ENCODE measurements at places on chromosomes 5 and 9.

DNA sequence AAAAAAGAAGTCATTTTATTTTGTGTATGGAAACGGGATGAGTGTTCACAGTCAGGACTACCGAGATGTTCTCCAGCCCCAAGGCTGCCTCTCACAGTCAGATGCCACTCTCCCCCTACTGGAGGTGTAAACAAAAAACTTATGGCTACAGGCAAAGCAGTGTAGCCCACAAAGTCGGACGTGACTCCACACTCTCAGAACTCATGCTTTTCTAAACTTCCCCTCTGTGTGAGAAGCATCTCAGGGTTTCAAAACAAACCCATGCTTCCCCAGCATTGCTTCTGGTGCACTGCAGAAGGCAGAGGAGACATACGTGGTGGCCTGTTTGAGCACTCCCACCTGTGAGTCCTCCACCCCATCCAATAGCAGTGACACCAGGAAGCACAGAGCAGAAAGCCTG lies 580.3 kb downstream of the BNC2 start:
- no peak for DNase-seq

GRCh38 chr5:86970361-86970760 lies 297.3 kb upstream of the RASA1 start:
- DNase-seq: no peak

- no peak for DNase-seq
These were observed 78.9 kb downstream of the SMARCA2 start for GRCh38 chr9:2093920-2094597.

DNA sequence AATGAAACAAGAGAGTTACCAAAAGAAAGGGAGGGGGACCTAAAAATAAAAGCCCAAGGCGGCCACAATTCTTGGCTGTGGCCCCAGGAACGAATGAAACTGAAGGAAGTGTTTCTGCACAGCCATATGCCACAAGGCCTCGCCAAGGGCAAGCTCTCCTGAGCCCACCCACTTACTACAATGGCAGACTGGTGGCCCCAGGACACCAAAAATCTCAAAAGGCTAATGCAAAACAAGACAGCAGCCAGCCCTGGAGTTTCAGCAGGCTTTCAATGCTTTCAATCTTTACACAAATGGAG lies 4.0 kb downstream of the CAMSAP1 start:
- no peak for DNase-seq

- no peak for DNase-seq
These were observed 26.0 kb upstream of the GNA14 start for GRCh38 chr9:77673941-77674791.

DNA sequence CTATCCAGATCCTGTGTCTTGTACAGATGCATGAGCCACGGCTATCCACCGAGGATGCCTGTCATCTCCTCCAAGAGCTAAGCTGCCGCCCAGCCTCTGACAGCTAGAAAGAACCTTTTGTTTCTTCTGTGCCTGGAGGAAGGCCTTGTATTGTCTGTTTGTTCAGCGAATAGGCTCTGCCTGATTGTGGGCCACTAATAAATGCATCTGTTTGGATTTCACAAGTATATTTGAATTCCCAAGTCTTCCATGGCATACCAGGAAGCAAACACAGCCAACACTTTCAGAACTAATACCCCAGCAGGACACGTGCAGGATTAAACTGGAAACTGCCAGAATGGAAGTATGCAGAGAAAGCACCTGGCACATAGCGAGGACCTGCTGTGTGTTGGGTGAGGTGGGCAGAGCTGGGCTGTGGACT lies 92.7 kb upstream of the NEURL1B start:
- DNase-seq: no peak

GRCh38 chr5:63255594-63255993 lies 677.0 kb downstream of the LRRC70 start:
- DNase-seq: no peak

GRCh38 chr5:65037831-65038815 lies 269.4 kb downstream of the CWC27 start:
- DNase-seq: no peak

- DNase-seq: no peak
These were observed 67.3 kb downstream of the CRB2 start for GRCh38 chr9:123423311-123423640.

GRCh38 chr5:42854795-42855194 lies 43.1 kb upstream of the SELENOP start:
- DNase-seq: no peak

- DNase-seq: no peak
These were observed 78.6 kb downstream of the PDZD2 start for GRCh38 chr5:31717561-31717960.

GRCh38 chr9:137387114-137387890 lies 35.7 kb downstream of the EXD3 start:
- no peak for DNase-seq

GRCh38 chr5:56176155-56176798 lies 56.9 kb downstream of the ANKRD55 start:
- DNase-seq: no peak

DNA sequence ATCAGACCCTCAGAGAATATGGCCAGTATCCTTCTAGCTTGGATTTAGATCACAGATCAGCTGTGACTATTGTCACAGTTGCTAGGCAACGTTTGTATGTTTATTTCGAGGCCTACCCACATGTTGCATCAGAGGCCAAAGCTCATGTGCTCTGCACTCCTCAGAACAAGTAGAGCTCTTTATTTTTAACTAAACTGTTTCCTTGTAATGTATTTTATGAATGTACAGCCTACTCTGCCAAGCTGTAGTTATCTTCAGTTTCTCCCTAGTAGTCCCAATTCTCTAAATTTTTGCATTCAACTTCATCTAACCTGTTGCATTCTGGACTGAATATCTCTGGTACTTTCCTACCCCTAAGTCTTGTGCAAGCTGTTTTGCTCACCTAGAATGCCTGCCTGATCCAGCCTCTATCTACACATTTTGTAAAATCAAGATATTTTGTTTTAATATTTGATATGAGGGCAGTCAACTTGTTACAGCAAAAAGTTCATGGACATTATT lies 52.8 kb downstream of the CAST start:
- DNase-seq: no peak

GRCh38 chr9:116350213-116350612 lies 196.6 kb downstream of the PAPPA start:
- DNase-seq: no peak

GRCh38 chr5:148924817-148925216 lies 98.4 kb downstream of the ADRB2 start:
- no peak for DNase-seq

DNA sequence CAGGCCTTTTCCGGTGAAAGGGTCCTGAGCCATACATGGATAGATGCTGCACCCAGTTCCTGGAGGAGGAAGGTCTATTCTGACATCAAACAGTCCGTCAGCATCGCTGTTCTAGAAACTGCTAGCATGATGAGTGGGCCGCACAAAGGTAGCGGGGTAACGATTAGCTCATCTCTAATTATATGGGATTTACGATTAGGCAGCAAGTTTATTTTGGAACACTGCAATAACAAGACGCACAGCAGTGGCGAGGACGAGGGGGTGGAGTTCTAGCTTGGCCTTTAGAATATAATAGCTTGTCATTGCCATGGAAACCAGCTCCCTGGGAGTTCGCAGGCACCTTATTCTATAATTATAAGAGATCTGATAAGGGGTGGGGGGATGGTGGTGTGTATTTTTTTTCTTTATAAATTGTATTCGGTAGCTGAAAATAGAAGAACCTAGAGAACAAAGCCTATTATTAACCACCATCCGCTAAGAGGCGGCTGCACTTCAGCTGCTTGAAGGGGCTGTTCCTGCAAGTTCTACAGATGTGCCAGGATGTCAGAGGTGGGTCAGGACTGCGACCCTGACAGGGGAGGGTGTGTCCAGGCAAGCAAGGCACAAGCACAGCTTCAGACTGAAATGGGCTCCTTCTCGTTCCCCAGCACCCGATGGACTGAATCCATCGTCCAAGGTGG lies 311.0 kb downstream of the AGTPBP1 start:
- no peak for DNase-seq

DNA sequence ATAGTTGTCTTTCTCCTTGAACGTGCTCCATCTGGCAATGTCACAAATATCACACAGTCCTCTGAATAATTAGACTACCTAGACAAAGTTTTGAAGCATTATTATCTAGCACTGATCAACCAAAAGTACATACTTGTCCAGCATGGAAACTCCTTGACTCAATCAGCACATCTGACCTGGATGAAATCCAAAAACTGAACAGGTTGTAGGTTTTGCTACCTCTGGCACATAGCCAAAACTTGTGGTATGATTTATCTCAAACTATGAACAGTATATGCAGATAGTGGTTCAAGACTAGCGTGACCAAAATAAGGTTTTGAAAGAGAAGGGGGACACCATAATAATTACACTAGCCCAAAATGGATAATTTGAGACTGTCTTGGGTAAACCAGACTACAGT lies 158.1 kb downstream of the ARRDC3 start:
- no peak for DNase-seq

GRCh38 chr5:130923543-130924124 lies 241.4 kb downstream of the HINT1 start:
- no peak for DNase-seq

DNA sequence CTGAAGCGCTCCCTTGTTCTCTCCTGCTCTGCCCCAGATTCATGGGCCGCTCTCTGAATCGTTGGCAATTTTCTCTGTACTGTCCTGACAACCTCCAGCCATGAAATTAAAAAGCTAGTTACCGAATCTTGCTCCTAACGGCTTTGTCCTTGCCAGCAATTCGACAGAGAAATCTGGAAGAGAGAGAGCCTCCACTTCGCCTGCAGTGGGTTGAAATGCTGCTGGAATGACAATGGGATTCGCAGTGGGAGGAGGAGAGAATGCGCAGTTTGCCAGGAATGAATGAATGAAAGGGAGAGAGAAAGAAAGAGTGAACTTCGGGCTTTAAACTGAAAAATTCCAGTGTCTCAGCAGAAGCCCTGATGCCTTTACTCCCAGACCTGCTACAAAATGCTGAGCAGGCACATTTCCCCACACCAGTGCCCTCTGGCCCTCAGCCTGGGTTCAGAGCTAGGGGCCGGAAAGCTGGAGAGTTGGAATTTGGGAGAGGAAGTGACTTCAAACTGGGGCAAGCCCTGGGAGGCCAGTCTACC lies 11.5 kb upstream of the BOD1 start:
- DNase-seq: no peak

DNA sequence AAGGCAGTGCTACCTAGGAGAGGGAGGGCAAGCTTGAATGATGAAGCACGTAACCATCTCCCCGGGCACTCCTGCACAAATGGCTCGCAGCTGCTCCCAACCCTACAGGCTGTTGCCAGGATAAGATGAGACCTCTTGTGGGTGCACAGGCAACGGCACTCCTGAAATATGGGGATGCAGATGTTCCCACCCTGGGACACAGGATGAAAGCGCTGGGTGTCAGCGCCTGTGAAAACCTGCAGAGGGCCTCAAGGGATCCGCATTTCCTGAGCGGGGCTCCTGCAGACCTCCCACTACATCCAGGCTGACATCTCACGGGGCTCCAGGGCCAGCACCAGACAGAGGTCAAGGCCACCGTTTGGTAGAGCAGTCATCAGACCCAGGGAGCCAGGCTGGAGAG lies 60.7 kb downstream of the SMIM23 start:
- DNase-seq: no peak

DNA sequence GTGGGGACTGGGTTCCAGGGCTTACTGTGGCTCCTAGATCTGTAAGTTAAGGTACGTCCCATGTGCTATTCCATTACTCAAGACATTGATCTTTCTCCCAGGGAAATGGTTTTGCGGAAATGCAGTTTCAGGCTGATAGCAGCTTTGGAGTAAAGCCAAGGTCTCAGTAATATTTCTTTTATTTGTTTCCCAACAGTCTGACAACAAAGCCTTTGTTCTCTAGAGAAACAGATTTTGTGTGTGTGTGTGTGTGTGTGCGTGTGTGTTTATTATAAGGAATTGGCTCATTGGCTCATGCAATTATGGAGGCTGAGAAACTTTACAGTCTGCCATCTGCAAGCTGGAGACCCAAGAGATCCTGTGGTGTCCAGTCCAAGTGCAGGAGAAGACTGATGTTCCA lies 12.1 kb upstream of the POC5 start:
- no peak for DNase-seq

- DNase-seq: no peak
These were observed 14.0 kb upstream of the PWWP2A start for GRCh38 chr5:160133071-160133917.

DNA sequence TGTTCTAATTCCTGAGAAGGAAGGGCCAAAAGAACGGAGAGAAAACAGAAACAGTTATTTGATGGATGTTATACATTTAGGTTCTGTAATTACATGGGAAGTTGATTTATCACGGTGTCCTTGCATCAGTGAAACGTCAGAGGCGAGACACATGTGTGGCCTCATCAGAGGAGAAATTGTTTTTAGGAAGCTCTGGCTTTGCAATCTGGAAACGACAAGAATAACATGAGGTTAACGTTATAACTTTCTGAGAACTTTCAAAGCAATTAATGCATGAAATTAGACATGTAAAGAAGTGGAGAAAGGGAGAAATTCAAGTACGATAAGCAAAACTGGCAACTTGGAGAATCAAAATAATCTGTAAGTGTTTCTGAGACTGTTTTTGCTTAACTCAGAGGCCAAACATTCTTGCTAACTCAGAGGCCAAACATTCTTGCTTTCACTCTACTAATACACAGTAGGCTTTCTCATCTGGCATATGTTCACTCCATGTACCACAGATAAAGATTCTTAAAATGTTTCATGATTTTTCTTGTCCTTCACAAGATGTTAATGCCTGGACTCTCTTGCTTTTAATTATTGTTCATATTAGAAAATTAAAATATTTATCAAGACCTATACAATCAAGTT lies 933.0 kb downstream of the TLE4 start:
- no peak for DNase-seq

- DNase-seq: no peak
These were observed 706.0 kb upstream of the GRAMD2B start for GRCh38 chr5:125717209-125717608.

DNA sequence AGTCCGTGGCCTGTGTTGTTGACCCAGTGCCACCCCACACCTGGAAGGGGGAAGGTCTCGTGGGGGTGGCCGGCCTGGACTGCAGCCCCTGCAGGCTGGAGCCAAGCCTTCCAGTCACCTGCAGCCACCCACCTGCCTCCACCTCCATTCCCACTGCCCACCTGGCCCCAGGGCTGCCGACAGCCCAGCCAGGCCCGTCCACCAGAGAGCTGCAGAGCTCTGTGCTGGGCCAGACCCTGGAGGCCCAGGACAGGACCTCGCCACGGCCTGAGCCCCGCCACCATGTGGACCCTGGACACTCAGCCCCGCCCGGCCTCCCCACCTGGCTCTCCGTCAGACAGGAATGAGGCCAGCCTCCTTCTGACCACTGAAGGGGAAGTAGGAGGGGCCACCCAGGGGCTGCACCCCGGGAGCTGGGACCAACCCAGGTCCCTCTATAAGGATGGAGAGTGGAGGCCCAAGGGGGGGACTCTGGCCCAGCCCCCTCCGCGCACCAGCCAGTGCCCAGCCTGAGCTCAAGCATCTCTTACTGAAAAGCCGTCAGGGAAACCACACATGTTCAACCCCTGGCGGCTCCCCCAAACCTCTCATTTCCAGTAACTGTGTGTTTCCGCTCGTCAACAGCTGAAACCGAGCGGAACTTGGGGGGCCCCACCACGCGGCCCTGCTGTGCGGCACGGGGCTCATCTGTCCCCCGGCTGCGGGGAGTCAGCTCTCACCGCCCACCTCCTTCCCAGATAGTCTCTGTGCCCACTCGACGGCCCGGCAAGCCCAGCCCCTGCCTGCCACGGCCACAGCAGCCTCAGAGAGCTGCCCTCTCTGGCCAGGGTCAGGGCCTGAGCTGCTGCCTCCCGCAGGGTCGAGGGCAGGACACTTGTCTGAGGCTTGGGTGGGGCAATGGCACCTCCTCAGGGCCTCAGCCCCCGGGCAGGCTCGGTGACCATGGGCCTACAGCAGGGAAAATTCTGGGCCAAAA lies 12.8 kb downstream of the NOTCH1 start:
- DNase-seq: no peak
